Skeletal muscle tissue (tissue), 5 donors: ENCODE measurements at places on chromosomes 2 and 18. TPM values are rescaled to one million over a fixed set of nuclear protein-coding genes. Genes with fewer than 3 reads are reported as not detected.

The CIDEA gene
- 2.1 TPM for total RNA-seq

The NLRC4 gene
- total RNA-seq = 1.6 TPM

The TRABD2A gene
- 1.0 TPM for total RNA-seq

The NTSR2 gene
- total RNA-seq = not detected

The UGT1A5 gene
- total RNA-seq = not detected

The PDCD1 gene
- not detected for total RNA-seq
